ENCODE measurements at places on chromosomes 3 and 15.

DNA sequence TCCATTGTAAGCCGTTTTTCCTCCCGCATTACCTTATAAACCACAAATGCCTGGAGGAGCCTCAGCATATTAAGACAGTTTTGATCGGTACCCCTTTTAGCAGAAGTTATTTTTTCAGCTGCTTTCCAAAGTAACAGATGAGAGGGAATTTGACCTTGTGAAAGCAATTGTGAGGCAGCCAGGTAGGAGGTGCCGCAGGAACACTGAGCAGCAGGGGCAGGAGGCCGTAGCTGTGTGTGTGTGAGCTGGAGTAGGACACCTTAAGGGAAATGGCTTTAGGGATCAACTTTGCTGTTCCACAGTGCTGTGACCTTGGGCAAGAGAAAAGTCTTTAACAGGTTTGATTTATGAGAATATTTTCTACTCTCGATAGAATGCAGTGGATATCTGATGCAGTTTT lies 482.1 kb downstream of the IL5RA start:
- DNase-seq = no peak

- no peak for DNase-seq
These were observed 43.4 kb upstream of the CLRN1 start for GRCh38 chr3:151015767-151016477.

- DNase-seq = no peak
These were observed 191.1 kb downstream of the WNT5A start for GRCh38 chr3:55296030-55296429.

- no peak for DNase-seq
These were observed at the start of gene PIGZ for GRCh38 chr3:196968233-196969133. Gene PIGZ (minus strand): TSS chr3:196968833. CDS start chr3:196952031, 16,802 bp downstream.

- DNase-seq = no peak
These were observed 4.0 kb downstream of the STX19 start for GRCh38 chr3:94024385-94024784.

GRCh38 chr3:30986551-30986950 lies 92.1 kb upstream of the GADL1 start:
- no peak for DNase-seq
